ENCODE measurements at places on chromosomes 5 and 9.

DNA sequence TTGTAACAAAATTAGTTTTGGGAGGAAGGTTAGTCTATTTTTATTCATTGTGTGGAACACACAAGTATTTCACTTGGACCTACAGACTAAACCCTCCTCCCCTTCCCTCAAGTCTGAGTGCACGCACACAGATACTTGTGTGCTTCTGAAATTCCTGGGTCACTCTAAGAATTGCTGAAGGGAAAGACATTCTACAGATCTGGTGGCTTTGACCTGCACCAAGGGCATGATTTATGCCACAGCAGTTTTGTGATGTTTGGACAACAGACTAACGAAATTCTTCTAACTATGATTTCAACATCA lies 150.5 kb downstream of the ARL15 start:
- DNase-seq = no peak

- DNase-seq = no peak
Observed at GRCh38 chr9:79242489-79242888, 329.3 kb upstream of the TLE4 start.

GRCh38 chr9:115289757-115290208 lies 171.8 kb upstream of the TNC start:
- DNase-seq = no peak

DNA sequence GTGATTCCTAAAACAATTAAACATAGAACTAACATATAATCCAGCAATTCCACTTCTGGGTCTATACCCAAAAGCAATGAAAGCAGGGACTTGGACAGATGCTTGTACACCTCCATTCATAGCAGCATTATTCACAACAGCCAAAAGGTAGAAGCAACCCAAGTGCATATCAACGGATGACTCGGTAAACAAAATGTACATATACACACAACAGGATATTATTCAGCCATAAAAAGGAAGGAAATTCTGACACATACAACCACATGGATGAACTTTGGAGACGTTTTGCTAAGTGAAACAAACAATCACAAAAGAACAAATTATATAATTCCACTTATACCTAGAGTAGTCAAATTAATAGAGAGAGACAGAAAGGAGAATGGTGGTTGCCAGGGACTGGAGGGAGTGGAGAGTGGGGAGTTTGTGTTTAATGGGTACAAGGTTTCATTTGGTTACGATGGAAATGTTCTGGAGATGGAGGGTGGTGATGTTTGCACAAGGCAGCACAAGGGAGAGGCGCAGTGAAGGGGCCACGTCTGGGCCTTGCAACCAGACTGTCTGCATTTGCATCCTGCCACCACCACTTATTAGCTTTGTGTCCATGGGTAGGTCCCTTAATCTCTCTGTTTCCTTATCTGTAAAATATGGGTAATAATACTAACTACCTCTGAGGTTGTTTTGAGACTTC lies 36.3 kb upstream of the RLN1 start:
- no peak for DNase-seq

DNA sequence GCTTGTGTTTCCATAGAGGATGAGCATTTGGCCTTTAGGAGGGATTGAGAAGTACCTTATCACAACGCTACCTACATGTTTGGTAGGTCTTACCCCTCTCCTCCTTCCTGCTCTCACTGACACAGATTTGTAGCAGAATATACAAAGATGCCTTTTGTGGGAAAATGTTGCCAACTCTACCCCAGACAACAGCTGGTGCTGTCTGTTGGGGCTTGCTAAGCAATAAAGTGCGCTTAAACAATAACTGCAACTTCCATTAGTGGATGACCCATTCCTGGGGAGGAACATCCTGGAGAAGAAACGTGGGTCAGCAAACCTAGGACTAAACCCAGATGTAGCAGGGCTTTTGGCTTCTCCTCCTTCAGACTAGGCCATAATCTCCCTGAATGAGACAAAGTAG lies 174.3 kb downstream of the EFNA5 start:
- no peak for DNase-seq

- no peak for DNase-seq
Observed at GRCh38 chr9:37679649-37680402, 29.1 kb downstream of the FRMPD1 start.

GRCh38 chr9:32906213-32906612 lies 95.2 kb downstream of the APTX start:
- no peak for DNase-seq

- DNase-seq = no peak
Observed at GRCh38 chr5:163534492-163535094, 29.2 kb downstream of the MAT2B start.

DNA sequence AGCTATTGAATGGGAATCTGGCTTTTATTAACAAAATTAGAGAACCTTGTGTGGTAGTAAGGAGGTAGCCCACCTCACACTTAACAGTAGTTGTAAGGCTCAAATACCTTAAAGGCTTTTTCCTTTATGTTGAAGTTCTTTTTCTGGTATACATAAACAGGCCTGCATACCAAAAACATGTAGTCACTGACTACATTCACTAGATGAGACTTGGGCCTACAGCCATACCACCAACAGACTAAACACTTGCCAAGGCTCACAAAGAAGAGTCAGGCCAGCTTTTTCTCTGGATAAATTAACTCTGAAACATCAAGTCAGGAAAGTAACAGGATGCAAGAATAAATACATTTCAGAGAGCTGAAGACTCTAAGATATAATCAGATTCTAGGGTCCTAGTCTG lies 78.6 kb upstream of the MPDZ start:
- DNase-seq = no peak

DNA sequence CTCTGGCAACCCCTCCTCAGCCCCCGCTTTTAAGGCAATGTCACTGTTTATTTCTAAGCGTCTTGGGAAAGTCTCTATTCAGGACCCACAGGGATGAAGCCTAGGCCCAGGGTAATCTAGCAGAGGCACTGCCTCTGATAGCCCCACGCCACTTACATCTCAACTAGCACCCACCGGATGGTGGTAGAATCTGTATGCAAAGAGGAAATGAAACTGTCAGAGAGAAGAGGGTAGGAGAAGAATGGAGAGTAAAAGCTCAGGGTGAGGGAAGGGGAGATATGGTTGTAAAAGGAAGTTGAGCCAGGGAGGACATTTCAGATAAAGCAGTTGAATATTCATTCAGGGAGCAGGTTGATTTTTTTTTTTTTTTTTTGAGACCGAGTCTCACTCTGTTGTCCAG lies 3.0 kb downstream of the FRRS1L start:
- DNase-seq = no peak

- no peak for DNase-seq
Observed at GRCh38 chr9:20593537-20593936, 28.8 kb downstream of the MLLT3 start.

GRCh38 chr5:137959488-137959887 lies 70.2 kb downstream of the PKD2L2 start:
- no peak for DNase-seq

DNA sequence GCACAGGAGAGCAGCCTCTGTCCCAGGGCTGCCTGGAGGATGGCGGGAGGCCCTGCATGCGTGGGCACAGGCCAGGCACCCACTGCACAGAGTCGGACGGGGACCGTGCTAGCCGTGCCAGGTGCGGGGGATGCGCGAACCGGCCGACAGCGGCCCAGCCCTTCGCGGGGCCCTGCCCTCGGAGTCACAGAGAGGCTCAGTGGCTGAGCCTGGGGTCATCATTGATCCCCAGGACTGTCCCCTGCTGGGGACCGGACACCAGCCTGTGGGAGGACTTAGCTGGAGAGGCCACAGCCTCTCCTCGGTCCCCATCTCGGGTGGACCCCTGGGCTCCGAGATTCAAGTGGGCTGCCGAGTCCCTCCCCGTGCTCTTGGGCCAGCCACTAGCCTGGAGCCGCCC lies 19.1 kb upstream of the LAMC3 start:
- DNase-seq = no peak

- no peak for DNase-seq
Observed at GRCh38 chr5:106757672-106758071, 913.1 kb downstream of the EFNA5 start.

GRCh38 chr9:107404161-107404560 lies 85.4 kb downstream of the KLF4 start:
- DNase-seq = no peak

- DNase-seq = no peak
Observed at GRCh38 chr5:71778678-71779276, 59.7 kb downstream of the CARTPT start.

- DNase-seq = no peak
Observed at GRCh38 chr5:131990716-131991115, 20.7 kb downstream of the ACSL6 start.

DNA sequence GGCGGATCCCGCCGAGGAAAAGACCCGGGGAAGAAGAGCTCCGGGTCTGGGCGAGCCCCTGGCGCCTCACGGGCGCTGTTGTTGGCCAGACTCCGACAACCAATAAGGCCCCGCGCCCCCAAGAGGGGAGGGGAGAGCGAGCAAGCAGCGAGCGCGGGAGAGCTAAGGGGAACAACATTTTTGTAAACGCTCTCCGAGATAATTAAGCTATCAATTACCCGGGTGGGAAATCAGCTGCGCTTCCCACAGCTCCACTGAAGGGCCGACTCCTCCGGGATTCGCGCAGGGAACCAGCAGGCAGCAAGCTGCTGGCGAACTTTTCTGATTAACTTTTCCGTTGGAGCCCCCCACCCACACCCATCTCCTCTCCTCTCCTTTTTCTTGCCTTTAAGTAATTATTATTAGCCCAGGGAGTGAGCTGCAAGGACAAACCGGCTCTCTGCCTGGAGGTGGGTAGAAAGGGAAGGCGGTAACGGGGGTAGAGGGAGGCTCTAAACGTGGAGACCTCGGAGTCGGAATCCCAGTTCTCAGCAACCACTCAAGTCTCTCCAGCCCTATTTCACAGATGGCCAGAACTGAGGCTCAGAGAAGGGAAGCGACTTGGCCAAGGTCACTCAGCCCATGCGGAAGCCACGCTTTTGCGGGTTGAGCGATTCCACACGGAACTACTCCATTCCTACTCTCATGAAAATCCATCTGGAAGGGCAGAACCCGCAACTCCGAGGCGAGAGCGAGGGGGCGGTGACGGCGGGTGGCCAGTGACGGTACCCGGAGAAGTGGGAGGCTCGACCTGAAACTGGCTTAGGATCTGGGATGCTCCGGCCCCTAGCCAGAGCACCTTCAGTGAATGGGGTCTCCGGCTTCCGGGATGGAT lies 1.3 kb downstream of the ASTN2 start:
- DNase-seq = no peak

GRCh38 chr5:134174841-134175839 lies 1.6 kb downstream of the SKP1 start:
- no peak for DNase-seq

DNA sequence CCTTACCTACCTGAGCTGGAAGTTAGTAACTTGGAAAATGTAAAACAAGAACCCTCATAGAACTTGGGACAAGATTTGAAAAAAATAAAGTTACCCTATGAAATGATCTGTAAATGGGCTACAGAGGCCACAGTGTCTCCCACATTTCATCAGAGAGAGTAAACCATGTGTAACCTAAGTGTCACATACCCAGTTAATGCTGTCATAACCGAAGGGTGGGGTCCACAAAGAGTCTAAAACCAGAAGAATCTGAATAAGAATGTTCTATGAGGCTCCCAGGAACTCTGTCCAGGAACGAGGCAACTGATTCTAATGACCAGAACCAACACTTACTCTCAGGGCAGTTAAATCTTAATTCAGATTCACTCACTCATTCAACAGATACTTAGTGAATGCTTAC lies 1.0 kb upstream of the FAM13B start:
- no peak for DNase-seq

DNA sequence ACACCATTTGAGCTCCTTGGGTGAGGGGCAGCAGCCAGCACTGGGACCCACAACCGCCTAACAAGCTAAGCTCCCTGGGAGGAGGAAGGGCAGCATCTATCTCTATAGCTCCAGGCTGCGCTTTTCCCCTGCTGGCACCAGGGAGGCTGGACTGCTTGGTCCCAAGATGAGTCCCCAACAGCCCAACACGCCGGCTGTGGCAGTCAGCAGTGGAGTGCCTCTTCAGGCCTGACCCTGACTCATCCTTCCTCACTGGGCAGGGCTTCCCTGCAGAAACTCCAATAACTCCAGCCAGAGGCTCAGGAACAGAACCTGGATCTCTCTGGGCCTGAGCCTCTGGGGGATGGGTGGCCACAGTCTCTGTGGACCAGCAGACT lies 113.7 kb upstream of the ADAMTS16 start:
- DNase-seq = no peak

DNA sequence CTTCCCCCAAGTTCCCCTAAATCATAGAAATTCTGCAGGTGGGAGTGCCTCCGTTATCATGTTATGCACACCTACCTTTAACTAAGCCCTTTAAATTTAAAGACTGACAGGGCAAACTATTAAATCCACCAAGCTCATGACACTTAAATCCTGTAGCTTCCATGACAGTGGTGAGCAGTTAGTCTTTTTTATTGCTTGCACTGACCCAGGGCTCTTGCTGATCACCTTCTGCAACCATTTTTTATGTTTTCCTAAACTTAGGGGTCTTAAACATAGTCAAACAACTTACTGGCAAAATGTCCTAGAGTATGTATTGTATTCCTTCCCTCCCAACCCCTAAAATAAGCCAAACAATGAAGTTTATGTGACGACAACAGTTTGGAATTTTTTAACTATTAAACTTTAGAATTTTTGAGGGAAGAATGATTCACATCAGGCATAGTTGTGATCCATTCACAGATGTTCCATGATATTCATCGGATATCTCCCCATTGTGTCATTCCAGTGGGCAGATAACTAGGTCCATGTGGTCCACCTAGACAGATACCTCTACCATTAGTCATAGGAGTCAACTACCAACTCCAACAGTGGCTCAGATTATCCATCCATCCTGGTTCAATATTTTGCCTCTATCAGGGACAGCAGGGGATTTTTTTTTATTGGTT lies 283.1 kb downstream of the ADAMTS6 start:
- DNase-seq = no peak

DNA sequence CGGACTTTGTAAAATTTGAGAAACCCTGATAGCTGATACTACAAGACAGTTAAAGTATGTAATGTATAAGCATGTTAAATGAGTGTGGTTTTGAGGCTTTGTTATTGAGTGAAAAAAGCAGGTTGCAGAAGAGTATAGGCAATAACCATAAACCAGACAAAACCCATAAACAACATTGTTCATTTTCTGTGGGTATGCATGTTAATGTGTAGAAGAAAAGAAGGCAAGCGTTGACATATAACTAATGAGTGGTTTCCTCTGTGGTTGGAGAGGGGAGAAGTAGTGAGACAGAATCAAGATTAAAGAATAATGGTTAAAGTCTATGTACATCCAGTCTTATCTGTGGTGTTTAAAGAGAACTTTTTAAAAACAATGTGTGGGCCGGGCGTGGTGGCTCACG lies 26.2 kb downstream of the RAD23B start:
- no peak for DNase-seq

GRCh38 chr5:26805076-26805475 lies 233.3 kb downstream of the CDH9 start:
- no peak for DNase-seq

GRCh38 chr5:136655468-136655867 lies 290.1 kb upstream of the TRPC7 start:
- DNase-seq = no peak
